T-helper 2 cell (primary cell): ENCODE measurements at places on chromosomes 12 and 14.

DNA sequence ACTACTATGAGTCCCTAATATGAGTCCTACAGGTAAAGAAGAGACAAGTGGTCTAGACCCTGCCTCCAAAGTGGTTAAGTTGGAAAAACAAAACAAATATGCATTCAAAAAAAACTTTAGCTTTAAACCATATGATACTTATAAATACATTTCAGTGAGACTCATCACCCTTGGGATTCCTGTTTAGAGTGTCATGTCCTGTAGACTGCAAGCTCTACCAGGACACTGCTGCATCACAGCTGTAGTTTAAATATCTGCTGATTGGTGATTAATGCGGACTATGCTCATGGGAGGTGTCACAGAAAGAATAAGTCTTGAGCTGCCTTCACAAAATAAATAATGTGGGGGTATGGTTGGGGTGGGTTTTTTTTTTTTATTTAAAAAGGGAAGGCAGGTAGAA, 8.8 kb upstream of the LGR5 start:
- no peak for DNase-seq

DNA sequence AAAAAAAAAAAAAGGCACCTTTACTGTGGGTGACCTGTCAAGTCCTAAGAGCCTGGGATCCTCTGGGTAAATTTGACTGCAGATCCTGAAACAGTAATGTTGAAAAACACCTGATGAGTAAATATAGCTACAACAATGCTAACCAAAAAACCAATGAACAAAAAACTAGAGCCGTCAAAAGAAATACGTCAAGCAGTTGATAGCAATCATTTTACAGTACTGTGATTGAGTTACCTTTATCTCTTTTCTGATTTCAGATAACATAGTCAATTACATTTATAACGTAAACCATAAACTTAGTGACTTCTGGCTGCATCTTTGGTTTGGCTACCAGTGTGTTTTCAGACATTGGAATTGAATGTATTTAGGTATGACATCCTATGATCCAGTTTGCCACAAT, 6.1 kb upstream of the TMED2 start:
- no peak for DNase-seq

DNA sequence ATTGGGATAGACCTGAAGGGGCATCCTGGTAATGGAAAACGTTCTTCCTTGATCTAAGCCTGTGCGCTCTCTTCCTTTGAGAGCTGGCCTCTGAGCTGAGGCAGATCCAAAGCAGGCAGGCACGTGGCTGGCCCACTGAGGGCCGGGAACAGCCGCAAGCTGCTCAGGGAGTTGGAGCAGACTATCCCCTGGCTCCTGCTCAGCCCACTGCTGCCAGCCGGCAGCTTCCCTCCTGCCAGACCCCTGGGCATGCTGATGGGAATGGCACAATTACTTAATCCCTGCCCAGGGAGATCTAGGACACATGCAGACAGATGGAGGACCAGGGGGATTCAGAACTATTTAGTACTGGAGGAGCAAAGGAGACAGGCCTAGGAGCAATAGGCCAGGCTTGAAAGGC, 14.4 kb downstream of the NEUROD4 start:
- DNase-seq: no peak

- no peak for DNase-seq
Observed at GRCh38 chr12:6646276-6647082, 753 bp downstream of the ACRBP start.

GRCh38 chr14:71193663-71194062, 286.4 kb downstream of the PCNX1 start:
- no peak for DNase-seq

- no peak for DNase-seq
Observed at GRCh38 chr12:50914872-50915484, 37.4 kb upstream of the HIGD1C start.

- no peak for DNase-seq
Observed at GRCh38 chr12:122423258-122424165, 1.0 kb upstream of the CLIP1 start.

DNA sequence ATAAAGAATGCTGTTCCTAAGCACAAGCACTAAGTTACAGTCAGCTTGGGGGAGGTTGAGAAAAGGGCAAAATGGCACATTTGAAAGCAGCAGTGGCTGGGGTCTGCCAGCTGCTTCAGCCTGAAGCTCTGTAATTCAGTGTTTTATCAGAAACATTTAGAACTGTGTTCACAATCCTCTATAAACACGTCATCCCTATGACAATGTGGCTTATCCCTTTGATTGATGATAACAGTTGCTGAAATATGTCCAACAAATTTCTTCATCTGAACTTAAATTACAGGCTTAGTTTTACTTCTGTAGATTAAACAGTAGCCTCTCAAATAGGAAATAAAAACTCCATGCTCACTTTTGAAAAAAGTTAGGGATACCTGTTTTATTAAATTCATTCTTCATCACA, 108.8 kb downstream of the VEZT start:
- no peak for DNase-seq

DNA sequence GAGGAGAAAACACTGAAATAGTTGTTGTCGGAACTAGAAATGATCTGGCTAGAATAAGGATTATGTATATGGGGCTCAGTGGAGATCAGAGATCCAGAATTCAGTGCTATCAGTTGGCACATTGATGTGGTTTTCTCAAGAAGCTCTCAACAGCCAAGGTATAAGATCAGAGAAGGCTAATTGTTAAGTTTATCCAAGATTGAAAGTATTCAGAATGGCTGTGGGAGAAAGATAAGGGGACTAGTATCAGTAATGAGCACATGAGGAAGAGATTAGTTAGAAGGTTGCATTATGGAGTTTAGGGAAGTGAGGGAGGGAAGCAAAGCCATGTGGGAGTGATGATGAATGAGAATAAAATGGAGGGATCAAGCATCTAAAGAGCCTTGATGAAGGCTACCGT, 128.1 kb upstream of the MIS18BP1 start:
- DNase-seq: no peak

DNA sequence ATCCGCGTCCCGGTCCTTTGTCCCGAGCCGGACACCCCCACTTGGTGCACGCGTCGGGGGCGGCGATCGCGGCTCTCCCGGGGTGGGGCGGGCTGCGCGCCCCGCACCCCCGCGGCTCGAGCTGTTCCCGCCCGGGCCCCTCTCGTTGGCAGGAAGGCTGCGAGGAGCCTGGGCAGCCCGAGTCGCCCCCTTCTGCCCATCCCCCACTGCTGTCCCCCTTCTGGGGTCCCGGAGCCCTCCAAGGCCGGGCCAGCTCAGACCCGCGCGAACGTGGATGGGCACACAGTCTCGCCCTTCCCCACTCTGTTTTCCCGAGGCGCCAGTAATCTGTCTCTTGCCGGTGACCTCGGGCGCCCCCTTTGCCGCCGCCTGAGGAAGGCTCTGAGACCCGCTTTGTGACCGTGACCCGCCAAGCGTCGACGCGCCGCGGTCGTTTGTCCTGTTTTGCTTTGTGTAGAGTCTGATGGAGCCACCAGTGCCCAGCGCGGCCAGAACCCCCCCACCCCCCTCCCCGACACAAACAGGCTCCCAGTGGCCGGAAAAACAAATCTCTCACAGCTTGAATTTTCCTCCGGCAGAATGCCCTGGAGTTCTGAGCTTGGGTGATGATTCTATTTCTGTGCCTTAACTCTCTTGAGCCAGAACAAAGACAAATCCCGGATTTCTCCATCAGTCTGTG, 610 bp downstream of the C14orf132 start:
- DNase-seq: no peak

- no peak for DNase-seq
Observed at GRCh38 chr12:104694711-104695110, 238.0 kb downstream of the CHST11 start.

- DNase-seq: no peak
Observed at GRCh38 chr14:100765296-100765695, 38.6 kb downstream of the DLK1 start.

DNA sequence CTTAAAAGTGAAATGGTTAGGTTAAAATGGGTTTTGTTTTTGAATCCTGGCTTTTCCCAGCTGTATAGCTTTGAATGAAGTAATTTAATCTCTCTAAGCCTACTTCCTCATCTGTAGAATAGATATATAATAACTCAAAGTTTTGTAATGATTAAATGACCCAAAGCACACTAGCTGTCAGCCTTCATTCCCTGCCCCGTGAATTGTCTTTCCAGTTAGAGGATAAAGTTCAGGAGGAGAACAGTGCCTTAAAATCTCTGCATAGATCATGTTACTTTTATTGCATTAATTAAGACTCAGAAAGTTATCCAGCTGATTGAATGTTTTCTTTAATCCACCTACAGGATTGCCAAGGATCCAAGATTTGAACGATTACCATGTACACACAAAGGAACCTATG, 19.4 kb downstream of the FCF1 start:
- DNase-seq: no peak

- no peak for DNase-seq
Observed at GRCh38 chr14:52513249-52513648, 39.1 kb downstream of the TXNDC16 start.

GRCh38 chr14:103692159-103692558, 23.1 kb downstream of the XRCC3 start:
- DNase-seq: no peak

- no peak for DNase-seq
Observed at GRCh38 chr14:81353691-81354323, 46.3 kb downstream of the STON2 start.

GRCh38 chr14:61300754-61301153, 19.6 kb upstream of the TMEM30B start:
- DNase-seq: no peak

GRCh38 chr14:24068711-24069410, 2.5 kb upstream of the CPNE6 start:
- DNase-seq: no peak

GRCh38 chr12:63889721-63890509, 45.4 kb downstream of the SRGAP1 start:
- DNase-seq: no peak

DNA sequence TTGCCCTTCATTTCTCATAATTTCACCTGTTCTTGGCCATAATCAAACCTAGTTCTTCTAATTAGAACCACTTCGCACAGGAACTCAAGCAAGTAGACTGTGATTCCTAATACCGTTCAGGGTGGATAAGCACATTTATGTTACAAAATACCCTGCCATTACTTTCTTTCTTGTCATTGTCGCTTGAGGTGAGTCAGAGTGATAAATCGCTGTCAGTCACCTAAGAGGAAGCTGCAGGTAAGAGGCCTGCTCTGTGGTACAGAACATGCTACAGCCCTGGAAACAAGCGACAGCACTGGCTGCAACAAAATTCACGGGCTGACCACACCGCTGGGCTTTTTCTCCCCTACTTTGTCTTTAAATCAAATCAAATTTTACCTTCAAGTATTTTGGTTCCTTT, 218.2 kb downstream of the ANO6 start:
- no peak for DNase-seq

DNA sequence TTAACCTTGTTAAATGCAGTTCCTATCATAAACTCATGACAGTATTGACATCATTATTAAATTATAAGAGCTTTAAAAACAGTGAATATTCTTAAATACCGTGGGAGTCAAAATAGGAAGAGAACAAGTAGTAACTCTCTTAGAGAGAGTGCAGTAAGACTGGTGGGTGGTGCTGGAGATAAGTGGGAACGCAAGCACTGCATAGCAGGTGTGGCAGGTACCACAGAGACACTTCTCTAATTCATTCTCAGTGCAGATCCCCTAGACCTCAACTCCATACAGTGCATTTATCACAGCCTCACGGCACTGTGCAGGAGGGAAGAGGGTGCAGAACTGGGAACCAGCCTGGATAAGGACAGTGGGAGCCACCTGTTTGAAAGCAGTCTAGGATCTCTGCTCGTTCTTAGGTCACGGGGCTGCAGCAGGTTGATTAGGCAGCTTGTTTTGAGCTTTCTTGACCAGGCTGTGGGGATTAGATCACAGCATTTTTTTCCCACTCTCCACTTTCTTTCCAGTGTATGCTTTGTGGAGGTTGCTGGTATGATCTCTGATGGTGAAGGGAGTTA, 165.6 kb downstream of the PRKCH start:
- DNase-seq: no peak

DNA sequence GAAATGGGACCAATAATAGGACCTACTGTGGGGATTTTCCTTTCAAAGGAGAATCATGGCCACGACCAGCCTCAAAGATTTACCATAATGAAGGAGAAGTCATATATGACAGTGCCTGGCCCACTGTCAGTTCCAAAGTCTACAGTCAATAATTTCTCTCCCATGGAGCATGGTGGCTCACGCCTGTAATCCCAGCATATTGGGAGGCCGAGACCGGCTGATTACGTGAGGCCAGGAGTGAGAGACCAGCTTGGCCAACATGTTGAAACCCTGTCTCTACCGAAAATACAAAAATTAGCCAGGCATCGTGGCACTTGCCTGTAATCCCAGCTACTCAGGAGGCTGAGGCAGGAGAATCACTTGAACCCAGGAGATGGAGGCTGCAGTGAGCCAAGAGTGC, 13.8 kb downstream of the IRF2BPL start:
- DNase-seq: no peak

DNA sequence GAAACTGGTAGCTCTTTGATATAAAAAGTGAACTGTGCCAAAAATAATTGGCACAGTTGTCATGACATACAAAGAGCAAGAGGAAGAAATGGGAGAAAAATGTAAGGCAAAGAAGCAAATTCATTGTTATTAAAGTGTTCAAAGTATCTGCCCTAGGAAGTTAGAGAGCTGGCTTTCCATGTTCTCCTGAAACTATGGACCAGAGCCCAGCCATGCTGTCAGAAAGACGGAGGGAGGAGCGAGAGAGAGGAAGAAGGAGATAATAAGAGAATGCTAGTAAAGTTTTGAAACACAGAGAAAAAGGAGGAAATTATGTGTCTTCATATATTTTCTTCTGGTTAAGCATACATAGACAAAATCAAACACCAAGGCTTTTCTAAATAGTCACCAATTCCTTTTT, 78.1 kb upstream of the PELI2 start:
- no peak for DNase-seq

DNA sequence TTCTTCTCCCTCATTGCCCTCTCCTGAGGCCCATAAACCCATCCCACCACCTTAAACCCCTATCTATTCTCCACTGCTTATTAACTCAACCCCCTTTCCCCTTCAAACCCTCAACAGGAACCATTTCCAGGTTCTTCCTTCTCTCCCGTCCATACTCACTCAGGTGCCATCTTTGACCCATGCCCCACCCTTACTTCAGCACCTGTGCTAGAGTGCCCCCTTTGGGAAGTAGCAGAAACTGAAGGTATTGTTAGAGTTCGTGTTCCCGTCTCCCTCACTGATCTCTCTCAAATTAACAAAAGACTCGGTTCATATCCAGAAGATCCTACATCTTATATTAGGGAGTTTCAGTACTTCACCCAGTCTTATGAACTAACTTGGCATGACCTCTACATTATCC, 86.6 kb downstream of the TMTC3 start:
- DNase-seq: no peak

- DNase-seq: no peak
Observed at GRCh38 chr12:20369305-20370013, 1.1 kb downstream of the PDE3A start.

- no peak for DNase-seq
Observed at GRCh38 chr12:52519387-52519703, 849 bp downstream of the KRT5 start.
